AG04450 (cell line): ENCODE measurements at places on chromosomes 12 and 14. TPM values are rescaled to one million over a fixed set of nuclear protein-coding genes. Genes with fewer than 3 reads are reported as not detected.

DNA sequence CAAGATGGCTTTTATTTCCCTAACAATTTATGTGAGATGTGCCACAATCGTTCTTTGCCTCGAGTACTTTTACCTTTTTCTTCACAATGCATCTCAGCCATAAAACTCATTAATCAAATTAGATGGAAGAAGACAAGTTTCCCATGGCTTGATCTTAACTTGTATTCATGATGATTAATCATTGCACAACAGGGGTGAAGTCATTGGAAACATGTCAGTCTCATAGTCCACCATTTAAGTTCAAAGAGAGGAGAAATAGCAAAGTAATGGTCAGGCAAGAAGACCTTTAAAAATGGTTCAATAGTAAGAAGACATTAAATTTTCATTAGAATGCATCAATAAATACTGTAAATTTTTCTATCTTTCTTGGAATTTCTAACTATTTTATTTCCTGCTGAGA, 136.3 kb downstream of the FOXG1 start:
- DNase-seq = no peak

FGF23 gene
- not detected in 2 replicates for polyA plus RNA-seq

DNA sequence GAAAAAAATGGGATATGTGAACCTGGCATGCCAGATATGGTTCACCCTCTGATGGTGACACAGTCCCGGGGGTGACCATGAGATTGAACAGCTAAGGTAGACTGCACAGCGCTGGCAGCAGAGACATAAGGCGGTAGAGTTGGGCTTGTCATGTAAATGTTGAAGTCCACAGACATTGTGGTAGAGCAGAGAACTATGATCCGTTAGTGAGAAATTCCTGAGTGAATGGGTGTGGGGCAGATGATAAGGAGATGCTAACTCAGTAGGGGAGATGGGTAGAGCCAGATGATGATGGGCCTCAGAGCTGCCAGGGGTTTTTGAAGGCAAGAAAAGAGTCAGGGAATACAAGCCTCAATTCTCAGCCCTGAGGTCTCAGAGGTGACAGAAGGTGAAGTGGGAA, 51.1 kb upstream of the DNM1L start:
- DNase-seq = no peak

DNA sequence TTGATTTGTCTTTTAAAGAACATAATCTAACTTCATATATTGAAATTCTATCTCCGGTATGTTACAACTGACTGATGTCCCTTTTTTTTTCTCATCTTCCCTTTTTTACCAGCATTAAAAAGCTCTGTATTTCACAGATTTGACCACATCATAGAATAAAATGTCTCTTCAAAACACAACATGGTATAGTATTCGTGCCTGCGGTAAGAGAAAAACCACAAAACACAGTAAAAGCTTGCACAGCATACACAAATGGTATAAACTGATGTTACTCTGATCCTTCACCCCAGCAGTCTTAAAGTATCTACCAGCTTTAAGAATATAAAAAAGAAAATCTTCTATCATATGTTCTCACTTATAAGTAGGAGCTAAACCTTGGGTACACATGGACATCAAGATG, 83.4 kb downstream of the HECTD1 start:
- DNase-seq = no peak

PTPRR gene
- polyA plus RNA-seq = 0.07 TPM in 1 of 2 replicates, not detected in the other

- DNase-seq = peak; percentile 72
Observed at GRCh38 chr12:91926848-91927247, 218.8 kb downstream of the BTG1 start.

- DNase-seq = no peak
Observed at GRCh38 chr12:84361651-84362551, 550.7 kb downstream of the SLC6A15 start.

DNA sequence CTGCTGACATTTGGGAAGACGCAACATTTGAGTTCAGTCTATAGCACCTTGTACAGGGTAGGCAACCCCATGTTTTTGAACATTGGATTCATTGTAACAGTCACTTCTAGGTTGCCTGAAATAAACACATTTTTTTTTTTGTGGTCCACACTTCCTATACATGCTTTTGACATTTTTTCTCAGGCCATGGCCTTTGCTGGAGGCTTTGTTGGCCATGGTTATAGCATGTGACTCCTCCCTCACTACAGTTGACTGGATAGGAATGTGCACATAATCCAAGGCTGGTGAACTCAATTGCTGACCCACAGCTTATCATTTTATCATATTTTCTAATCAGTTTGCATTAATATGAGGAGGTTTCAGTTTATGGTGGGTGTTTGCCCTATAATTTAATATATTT, 60.6 kb downstream of the TMEM117 start:
- DNase-seq = no peak

RPGRIP1 gene
- not detected in 2 replicates for polyA plus RNA-seq

RNFT2 gene
- polyA plus RNA-seq = 2.1 and 2.3 TPM in 2 replicates

PRH2 gene
- 0.16 TPM in 1 of 2 replicates, not detected in the other for polyA plus RNA-seq

DNA sequence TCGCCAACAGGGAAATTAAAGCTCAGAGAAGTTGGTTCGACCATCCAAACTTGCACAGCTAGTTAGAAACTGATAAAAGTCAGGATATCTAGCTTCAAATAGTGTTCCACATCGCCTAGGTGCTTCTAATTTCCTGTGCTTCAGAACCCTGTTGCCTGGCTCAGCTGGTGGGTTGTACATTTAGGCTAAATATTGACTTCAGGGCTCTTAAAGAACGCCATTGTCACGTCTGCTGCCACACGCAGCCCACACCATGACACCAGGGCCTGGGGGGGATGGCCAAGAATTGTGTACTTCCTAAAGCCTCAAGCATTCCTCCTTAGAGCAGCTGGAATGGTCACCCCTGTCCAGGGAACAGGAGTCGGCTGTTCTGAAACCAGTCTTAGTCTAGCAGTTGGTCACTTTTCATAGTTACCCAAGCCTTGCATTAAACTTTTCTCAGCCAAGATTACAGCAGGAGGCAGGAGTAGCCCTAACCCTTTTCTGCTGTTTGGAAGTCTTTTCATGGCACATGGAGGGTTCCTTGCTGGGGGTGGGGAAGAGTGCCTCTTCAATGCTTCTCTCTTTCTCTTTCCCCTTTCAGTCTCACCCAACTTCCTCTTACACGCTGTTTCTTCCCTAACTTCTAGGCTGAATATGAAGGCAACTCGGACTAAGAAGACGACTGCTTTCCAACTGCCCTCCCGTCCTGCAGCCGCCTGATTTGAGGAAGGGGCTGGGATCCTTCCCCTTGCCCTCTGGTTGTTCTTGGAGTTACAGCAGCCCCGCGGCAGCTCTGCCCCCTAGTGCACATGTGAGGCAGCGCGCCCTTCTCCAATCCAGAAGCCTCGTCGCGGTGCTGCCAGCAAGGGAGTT, 17.1 kb downstream of the FOS start:
- DNase-seq = no peak

GRCh38 chr12:104748790-104749189, 209.3 kb downstream of the SLC41A2 start:
- DNase-seq = peak; percentile 20

DNA sequence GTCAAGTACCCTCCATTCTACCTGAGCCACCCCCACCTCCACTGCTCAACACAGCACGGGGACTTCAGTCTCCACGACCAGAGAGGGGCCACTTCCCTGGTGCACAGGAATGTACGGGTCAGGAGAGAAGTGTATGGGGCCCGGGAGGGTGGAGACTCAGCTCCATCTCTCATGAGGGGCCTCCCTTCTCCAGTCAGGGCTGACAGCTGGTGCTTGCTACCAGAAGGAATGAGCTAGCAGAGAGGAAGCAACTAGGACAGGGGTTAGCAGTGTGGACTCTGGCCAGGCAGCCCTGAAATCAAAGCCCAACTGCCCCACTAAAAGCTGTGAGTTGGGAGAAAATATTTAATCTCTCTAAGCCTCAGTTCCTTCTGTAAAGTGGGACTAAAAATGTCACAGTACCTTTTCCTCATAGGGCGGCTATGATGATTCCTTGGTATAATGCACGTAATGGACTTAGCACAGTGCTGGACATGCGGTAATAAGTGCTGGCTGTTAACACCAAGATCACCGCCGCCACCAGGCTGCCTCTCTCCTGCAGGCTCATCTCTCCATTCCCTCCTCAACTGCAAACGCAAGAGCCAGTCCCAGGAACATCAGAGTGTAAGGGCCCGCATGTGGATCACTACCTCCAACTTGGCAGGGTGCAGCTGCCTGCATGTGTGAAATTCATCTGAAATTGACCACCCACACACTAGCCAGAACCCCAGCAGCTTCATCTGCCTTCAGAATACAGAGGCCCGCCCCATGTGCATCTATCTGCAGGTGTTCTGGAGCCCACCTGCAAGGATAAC, 14.6 kb downstream of the ACTN1 start:
- no peak for DNase-seq

DNA sequence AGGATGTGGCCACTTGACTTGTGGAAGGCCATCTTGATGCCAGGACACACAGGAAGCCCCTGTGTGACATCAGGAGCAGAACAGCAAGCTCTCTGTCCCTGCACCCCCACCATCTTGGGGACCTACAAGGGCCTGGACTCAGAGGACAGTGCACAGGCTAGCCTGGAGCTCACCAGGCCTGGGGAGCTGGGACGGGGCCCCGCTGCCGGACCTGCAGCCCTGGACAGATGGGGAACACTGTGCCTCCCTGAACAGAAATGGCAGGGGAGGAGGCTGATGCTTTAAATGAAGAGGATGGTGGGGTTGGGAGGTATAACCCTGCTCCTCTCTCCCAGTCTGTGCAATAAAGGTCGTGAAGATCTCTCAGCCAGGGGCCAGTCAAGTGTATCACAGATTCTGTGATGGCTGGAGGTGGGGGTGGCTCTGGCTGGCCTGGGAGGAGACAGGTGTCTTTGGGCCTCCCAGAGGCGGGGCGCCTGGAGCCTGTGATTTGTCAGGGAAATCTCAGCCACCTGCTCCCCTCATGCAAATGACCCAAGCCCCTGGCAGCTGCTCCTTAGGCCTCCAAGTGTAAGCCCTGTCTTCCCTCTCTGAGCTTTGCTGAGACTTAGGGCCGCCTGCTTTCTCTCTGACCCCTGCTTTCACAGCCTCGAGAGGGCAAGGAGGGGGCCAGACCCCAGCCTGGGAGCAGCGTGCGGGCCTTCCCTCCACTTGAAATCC, 1.1 kb upstream of the GNB3 start:
- DNase-seq = no peak

DNA sequence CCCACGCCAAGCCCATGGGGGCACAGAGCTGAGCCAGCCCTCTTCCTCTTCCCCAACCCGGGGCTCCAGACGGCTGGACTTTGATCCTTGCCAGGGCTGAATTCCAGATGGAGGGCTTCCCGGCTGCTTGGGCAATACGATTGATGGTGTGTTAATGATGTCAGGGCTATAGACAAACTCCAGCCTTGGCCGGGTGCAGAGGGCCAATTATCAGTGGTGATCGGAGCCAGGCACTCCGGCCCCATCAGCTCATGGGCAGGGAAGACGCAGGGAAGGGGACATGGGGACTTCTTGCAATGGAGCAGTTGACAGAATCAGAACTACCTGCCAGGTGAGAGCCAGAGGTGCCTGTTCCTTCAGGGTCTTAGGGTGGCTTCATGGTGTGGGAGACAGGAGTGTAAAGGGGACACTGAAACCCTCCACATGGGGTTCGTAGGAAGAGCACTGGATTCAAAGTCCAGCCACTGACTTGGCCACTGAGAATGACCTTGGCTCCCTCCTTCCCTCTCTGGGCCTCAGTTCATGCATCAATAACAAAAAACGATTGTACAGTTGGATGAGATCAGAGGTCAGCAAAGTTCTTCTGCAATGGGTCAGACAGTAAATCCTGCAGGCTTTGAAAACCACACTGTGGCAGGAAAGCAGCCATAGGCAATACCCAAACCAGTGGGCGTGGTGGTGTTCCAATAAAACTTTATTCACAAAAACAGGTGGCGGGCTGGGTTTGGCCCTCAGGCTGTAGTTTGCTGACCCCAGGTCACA, 333.7 kb downstream of the MED13L start:
- DNase-seq = no peak

DNA sequence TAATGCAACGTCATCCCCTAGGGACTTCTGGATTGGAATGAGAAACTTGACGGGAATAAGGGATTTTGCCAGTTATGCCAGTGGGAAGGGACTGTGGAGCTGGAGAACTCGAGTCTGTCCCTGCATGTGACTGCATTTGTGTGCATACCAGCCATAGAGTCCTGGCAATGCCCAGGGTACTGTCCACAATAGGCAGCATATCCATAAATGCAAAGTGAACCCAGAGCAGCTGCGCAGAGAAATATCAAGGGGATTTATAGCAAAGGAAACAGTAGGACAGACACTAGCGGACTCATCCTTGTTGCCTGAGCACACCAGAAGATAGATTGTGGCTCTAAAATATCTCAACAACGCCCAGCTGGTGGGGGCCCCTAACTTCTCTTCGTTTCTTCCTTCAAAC, 247.1 kb upstream of the SRRM4 start:
- DNase-seq = no peak

OR4K2 gene
- polyA plus RNA-seq = not detected in 2 replicates

DNA sequence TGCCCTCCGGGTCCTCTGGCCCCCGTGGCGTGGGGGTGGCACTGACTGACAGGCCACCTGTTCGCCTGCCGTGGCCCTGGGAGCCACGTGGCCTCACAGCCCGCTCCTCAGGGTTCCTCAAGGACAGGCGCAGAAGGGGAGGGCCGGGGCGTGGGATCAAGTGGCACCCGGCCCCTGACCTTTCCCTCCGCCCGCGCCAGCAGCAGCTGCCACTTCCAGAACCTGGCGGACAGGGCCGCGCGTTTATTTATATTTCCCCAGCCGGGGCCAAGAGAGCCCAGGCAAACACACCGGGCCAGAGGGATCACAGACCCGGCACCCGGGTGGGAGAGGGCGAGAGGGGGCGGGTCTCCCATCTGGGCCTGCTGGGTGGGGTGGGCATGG, 92.6 kb downstream of the RFLNA start:
- DNase-seq = no peak

SLC6A12 gene
- 0.12 TPM in 1 of 2 replicates, not detected in the other for polyA plus RNA-seq

- no peak for DNase-seq
Observed at GRCh38 chr14:83764656-83765599, 1765.0 kb upstream of the FLRT2 start.

RBP5 gene
- 0.25 and 0.36 TPM in 2 replicates for polyA plus RNA-seq

- DNase-seq = no peak
Observed at GRCh38 chr12:80188576-80188975, 89.2 kb downstream of the OTOGL start.

TAPBPL gene
- polyA plus RNA-seq = 10.2 and 13.5 TPM in 2 replicates

HCAR2 gene
- polyA plus RNA-seq = not detected in 2 replicates

GRCh38 chr14:53412819-53413675, 259.9 kb upstream of the DDHD1 start:
- DNase-seq = no peak

GALNT6 gene
- 31.1 and 32.1 TPM in 2 replicates for polyA plus RNA-seq

- no peak for DNase-seq
Observed at GRCh38 chr14:95623195-95623594, 63.0 kb upstream of the TCL1B start.

GPRC5D gene
- not detected in 2 replicates for polyA plus RNA-seq

VRTN gene
- polyA plus RNA-seq = not detected in 2 replicates

GRCh38 chr12:82619644-82620043, 67.1 kb upstream of the TMTC2 start:
- DNase-seq = no peak
